ENCODE measurements at places on chromosomes 6 and 20.

DNA sequence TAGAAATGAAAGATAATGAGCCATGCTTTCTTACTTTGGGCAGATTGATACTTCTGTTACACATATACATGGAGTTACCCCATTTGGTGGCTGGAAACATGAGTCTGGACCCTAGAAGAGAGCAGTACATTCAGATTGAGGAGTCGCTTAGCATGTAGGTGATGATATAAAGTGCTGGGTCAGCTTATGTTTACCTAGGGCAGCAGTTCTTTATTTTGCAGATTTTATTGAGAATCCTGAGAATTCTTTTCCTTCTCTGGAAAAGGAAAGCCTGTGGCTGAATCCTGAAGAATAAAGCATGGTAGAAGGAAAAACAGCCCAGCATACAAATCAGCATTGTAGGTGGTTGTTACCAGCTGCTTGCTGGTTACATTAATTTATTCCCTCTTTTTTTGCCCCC is 91.2 kb downstream of the SMAP1 start:
- DNase-seq = no peak

DNA sequence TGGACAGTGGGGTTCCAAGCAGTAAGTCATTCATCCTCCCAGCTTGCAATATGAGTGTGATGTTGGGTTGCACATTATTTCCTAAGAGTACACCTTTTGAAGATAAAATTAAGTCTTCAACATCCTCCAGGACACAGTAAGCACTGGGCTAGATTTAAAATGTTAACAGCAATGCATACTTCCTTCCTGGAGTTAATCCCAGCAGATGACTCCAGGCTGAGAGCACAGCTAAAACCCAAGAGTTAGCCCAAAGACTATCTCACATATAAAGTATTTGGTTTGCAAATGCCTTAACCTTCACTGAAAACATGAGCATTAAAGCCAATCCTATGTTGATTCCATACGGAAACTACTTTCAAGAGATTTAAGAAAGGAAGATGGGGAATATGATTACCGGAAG is 69.2 kb downstream of the SLC23A2 start:
- DNase-seq = no peak

DNA sequence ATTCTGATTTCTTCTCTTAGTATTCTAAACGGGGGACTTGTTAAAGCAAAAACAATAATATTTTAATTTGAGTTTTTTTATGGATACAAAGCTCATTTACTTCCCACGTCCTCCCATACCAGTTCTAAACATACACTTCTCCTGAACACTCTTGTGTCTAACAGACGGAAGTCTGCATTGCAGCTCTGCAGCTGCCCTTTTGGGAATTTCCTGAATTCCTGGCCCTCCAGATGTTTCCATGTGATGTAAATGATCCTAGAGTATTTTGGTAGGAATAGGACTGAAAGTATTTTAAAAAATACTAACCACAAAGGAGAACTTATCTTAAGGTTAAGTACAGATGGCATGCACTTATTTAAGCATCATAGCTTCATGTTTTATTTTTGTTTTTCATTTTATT is 886.7 kb downstream of the TBC1D32 start:
- no peak for DNase-seq

DNA sequence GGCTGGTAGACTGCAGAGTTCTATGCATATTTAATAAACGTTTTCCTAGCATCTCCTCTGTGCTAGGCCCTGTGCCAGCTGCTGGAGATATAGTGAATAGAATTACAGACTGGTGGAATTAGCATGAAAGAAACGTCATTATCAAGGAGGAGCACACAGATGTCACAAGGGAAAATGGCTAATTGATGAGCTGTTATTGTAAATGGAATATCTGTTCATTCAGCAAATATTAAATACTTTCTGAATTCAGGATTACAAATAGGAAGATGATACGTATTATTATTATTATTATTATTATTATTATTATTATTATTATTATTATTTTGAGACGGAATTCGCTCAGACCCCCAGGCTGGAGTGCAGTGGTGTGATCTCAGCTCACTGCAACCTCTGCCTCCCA is 1.2 kb downstream of the AAR2 start:
- no peak for DNase-seq

- DNase-seq = no peak
These were observed 147.2 kb downstream of the TRDN start for GRCh38 chr6:123489589-123489988.
